ENCODE measurements at places on chromosomes 5 and 9. TPM values are rescaled to one million over a fixed set of nuclear protein-coding genes. Genes with fewer than 3 reads are reported as not detected.

RAB3C gene
- total RNA-seq, result 8.4 TPM

PCDHGA11 gene
- total RNA-seq, result 3.1 TPM

KCNIP1 gene
- not detected for total RNA-seq

CDHR2 gene
- 0.45 TPM for total RNA-seq

ARID3C gene
- total RNA-seq, result not detected
